Kidney (tissue), 22 donors: ENCODE measurements at places on chromosomes 3 and 15. TPM values are rescaled to one million over a fixed set of nuclear protein-coding genes. Genes with fewer than 3 reads are reported as not detected.

FRMD5 gene
- total RNA-seq = 0.41 TPM

CKMT1B gene
- total RNA-seq = 14.5 TPM

ANKRD63 gene
- total RNA-seq = not detected

RLBP1 gene
- not detected for total RNA-seq

SLC38A3 gene
- total RNA-seq = 1.6 TPM

CLDN16 gene
- total RNA-seq = 27.3 TPM

WDR48 gene
- 48.3 TPM for total RNA-seq

ARHGEF26 gene
- total RNA-seq = 4.8 TPM

DNA sequence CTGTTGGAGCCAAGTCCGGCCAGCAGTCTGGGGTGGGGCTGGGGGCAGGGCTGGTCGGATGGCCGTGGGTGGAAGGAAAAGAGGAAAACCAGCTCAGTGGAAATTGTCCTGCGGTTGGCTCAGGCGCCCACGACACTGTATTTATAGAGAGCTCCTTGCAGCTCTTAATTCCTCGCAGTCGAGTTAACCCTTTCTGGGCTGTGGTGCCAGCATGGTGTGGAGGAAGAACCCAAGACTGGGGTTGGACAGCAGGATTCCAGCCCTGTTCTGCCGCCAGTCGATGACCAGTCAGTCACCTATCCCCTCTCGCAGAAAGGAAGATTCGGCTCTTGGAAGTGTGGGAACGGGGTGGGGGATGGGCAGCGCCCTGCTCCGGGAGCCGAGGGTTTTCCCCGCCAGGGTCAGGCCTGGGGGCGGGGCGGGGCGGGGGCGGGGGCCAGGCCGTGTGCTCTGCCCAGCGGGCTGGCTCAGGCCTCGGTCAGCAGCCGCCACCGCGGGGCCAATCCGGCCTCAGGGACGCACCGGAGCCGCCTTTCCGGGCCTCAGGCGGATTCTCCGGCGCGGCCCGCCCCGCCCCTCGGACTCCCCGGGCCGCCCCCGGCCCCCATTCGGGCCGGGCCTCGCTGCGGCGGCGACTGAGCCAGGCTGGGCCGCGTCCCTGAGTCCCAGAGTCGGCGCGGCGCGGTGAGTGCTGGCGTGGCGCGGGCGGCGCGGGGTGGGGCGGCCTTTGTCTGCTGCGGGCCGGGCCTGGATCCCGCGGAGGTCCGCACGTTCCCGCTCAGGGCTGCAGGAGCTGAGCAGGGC lies at the start of gene CD276:
CD276 (plus strand) TSS at position 607 of the 804 bp plus-strand sequence. CDS start 15,257 bp downstream, outside the sequence.
- DNase-seq = peak; percentile 90

DNA sequence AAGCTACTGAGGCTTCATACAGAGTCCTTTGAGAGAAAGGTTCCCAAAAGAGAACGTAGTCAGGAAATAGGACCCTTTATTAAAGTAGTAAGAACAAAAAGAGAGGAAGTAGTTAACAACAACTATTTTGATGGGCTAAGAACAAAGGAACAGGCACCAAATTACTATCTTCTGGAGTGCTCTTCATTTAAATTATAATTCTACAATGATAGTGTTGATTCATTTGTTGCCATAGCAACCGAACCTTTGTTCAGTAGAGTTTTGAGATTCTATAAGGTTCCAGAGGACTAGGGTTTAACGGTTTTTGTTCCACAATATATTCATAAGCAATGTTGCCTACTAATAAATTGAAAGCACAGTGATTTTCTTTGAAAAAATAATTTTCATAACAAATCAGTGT lies 78.8 kb downstream of the CMSS1 start:
- no peak for DNase-seq

GRCh38 chr3:27528791-27529190 lies 44.6 kb upstream of the SLC4A7 start:
- DNase-seq = no peak

DNA sequence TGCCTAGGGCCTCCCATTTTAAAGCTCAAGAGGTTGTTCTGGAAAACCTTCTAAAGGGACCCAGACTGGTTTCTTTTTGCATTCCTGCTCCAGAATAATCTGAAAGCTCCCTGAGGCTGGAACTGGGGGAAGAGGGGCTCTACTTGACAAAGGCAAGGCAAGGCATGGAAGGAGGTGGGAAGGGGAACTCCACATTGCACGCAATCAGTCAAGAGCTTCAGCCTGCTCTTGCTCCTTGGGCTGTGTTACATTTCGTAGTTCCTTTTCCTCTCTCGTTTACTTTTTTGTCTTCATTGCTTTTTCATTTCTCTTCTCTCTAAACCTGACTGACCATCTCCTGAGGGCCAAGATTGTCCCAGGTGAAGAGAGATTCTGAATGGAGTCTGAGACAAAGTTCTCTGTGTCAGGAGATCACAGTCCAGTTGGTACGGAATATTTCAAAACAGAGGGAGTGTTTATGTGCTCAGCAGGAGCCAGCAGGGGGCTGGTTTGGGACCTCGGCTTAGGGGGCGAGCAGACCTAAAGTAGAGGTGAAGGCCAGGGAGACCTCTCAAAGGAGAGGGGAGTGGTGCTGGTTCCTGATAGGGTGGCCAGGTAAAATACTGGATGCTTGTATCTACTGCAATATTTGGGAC lies 6.0 kb upstream of the KCTD6 start:
- no peak for DNase-seq

GRCh38 chr3:98013411-98014267 lies 21.5 kb downstream of the GABRR3 start:
- no peak for DNase-seq

GRCh38 chr3:75192146-75192616 lies 471.9 kb upstream of the FRG2C start:
- DNase-seq = no peak

- no peak for DNase-seq
Measured at GRCh38 chr3:54941690-54942362, 14.0 kb upstream of the LRTM1 start.

DNA sequence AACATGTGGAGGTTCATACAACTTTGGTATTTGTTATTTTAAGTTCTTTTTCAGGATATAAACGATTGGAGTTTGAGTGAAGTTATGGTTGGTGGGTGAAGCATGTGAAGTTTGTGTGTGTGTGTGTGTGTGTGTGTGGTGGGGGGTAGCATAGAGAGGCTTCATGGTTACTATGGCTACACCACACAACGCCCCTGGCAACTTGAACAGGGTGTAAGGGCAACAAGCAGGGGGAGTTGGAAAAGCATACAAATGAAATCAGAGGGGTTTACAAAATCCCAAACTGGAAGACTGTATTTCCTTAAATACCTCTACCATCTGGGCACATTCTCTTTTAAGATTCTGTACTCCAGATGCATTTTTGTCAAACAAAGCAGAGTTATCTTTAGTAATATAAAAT lies 207.5 kb downstream of the SV2B start:
- DNase-seq = peak; percentile 47

DNA sequence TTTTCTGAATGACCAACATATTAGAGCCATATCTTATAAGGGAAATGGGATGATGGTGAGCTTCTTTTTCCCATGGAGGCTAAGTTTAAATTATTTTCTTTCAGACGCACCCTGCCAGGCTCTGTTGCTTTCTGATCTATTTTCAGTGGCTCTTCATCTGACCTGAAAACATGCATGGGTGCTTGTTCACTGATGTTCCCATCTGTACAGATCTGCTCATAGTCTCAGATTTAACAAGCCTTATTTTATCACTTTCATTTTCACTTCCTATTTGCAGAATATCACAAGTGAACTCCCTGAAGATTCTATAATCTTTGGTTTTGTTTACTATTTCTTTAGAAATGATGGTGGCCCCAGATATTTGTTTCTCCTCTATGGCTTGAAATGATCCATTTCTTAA lies 31.1 kb upstream of the SUCLG2 start:
- DNase-seq = no peak

- DNase-seq = no peak
Measured at GRCh38 chr15:64013179-64014062, 32.9 kb downstream of the DAPK2 start.

GRCh38 chr3:43521941-43522340 lies 99.9 kb downstream of the ANO10 start:
- DNase-seq = no peak

DNA sequence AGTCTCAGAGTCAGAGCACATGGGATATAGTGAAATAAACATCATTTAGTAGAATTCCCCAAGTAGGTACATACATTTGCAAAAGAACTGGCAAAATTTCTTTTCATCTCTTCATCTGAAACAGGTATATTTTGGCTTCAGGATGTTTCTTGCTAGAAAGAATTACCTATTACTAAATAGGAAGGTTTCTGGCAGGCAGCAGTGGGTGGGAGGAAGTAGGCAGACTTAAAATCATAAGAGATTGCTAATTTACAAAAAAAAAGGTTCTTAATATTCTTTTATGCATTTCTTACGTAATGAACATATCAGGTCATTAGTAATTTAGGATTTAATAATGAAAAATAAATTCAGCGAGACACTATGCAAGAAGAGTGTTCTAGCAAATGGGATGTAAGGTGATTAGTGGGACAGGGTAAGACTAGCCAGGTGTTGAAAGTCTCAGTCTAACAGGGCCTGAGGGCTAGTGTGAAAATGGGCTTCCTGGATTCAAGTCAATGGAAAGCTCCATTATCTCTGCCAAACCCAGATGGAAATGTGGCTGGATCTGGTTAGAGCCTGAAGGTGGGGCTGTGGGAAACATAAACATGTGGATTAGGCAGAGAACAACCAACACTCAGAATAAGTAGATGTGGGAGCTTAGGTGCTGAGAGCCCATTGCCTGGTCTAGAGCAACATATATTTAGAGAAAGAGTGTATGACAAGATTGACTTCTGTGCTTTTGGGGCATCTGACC lies 127.4 kb upstream of the FEZF2 start:
- DNase-seq = no peak

DNA sequence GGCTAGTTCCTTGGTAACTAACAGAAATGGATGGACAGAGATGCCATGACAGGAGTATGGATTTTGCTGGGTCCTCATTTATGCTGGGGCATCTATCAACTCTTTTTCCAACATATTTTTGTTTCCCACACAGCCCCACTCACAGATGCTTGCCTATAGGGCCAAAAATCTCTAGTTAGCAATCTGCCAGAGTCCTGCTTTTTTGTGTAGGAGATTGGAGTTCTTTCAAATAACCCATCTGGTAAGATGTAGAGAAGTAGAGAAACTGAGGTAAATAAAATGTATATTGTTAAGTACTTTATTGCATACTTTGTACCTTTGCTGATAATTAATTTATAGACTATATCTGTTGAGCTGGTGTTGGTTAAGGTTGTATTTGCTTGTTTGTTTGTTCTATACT lies 456.5 kb upstream of the GOLIM4 start:
- DNase-seq = no peak
